ENCODE measurements at places on chromosomes 1 and 21. TPM values are rescaled to one million over a fixed set of nuclear protein-coding genes. Genes with fewer than 3 reads are reported as not detected.

C2CD4D gene
- not detected for total RNA-seq

CELA2B gene
- not detected for total RNA-seq

DNA sequence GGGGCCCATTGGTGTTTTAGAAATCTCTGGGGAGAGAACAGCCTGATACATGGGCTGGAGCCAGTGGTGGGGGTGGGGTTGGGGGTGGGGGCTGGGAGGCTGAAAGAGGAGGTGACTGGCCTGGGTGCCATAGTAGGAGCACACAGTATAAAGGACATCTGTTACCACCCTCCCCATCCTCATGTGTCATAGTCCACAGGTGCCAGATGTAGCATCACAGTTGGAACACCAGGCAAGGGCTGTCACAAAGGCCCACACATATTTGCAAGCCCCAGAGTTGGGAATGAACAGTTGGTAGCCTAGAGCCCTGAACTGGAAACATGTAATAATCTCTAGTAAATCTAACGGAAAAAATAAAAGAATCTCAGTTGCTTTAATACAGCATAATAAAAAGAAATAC is 55.1 kb upstream of the CR2 start:
- H3K4me3 ChIP-seq: no peak overlapping the region
- no peak overlapping the region for H3K27ac ChIP-seq
- no peaks in the 10 kb centered on the region for H3K4me1 ChIP-seq

GRCh38 chr1:11318982-11319381 is 46.0 kb downstream of the UBIAD1 start:
- no peak overlapping the region for H3K4me3 ChIP-seq
- H3K27ac ChIP-seq: no peak overlapping the region
- no peaks in the 10 kb centered on the region for H3K36me3 ChIP-seq
- no peaks in the 10 kb centered on the region for H3K27me3 ChIP-seq
- H3K4me1 ChIP-seq: no peaks in the 10 kb centered on the region
- peak; percentile 72 for DNase-seq

DNA sequence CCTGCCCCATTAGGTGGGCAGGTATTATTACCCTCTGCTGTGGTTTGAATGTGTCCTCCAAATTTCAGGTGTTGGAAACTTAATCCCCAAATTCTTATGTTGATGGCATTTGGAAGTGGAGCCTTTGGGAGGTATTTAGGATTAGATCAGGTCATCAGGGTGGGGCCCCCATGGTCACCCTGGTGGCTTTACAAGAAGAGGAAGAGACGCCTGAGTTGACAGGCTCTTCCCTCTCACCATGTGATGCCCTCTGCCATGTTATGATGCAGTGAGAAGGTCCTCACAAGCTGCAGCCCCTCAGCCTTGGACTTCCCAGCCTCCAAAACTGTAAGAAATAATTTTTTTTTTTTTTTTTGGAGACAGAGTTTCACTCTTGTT is 8.8 kb upstream of the THEMIS2 start:
- H3K4me1 ChIP-seq: no peaks in the 10 kb centered on the region
- H3K27me3 ChIP-seq: no peaks in the 10 kb centered on the region
- H3K36me3 ChIP-seq: no peaks in the 10 kb centered on the region

- H3K36me3 ChIP-seq: no peaks in the 10 kb centered on the region
- no peak overlapping the region for H3K27ac ChIP-seq
- no peaks in the 10 kb centered on the region for H3K4me1 ChIP-seq
- no peak overlapping the region for H3K4me3 ChIP-seq
Observed at GRCh38 chr1:152013664-152014237, 20.1 kb upstream of the S100A10 start.
